ENCODE measurements at places on chromosomes 5 and 9.

DNA sequence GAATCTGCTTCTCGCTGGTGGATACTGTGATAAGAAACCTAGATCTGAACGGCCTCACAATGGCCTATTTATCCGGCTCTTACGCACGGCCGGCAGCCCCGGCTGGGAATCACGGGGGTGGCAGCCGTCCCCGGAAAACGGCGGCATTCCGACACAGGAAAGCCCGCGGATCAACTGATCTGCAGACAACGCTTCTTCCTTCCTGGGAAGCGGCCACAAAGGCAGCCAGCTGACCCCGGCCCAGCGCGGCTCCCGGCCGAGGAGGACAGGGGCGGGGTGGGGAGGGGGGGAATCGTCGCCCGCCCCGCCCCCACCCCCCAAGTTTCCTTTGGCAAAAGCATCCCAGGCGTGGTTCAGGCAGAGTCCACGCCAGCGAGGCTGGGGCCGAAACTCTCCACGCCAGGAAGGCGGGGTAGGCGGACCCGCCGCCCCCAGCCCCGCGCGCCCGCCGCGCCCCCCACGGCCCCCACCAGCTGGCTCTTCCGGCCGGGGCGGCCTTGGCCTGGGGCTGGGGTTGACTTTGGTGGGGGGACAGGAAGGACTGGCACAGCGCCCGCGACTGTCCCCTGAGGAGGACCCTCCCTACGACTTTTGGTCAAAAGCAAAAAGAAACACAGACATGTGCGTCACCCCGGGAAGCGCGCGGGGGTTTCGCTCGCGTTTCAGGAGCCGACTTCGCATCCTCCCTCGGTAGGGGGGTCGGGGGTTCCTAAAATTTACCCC lies 247.7 kb upstream of the ANKRD55 start:
- peak; percentile 12 for DNase-seq

GRCh38 chr5:445591-445990 lies 2.6 kb downstream of the EXOC3 start:
- no peak for DNase-seq

GRCh38 chr5:1204693-1205242 lies 3.4 kb downstream of the SLC6A19 start:
- DNase-seq = no peak

DNA sequence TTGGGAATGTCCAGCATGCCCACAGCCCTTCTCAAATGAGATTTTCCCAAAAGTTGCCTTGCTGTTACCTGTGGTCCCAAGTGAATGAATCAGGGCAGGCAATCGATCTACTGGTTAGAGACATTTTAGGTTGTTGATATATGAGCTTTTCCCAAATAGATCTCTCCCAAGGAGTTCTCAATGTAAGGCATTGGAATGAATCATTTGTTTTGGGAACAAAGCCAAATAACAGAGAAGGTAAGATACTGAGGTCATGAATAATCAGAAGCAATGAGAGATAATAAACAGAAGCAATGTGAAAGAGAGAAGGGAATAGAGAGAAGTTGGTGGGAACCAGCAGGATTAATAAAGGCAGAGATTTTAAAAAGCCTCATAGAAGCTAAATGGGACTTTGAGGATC lies 93.6 kb upstream of the FER start:
- no peak for DNase-seq

GRCh38 chr5:35880156-35880555 lies 23.5 kb downstream of the IL7R start:
- DNase-seq = no peak
